Muscle of leg (tissue), 16 donors: ENCODE measurements at places on chromosomes 6 and 20. TPM values are rescaled to one million over a fixed set of nuclear protein-coding genes. Genes with fewer than 3 reads are reported as not detected.

ENPP1 gene
- total RNA-seq: 13.7 TPM

CPNE5 gene
- total RNA-seq: 4.9 TPM

DEFB118 gene
- total RNA-seq: not detected

DNA sequence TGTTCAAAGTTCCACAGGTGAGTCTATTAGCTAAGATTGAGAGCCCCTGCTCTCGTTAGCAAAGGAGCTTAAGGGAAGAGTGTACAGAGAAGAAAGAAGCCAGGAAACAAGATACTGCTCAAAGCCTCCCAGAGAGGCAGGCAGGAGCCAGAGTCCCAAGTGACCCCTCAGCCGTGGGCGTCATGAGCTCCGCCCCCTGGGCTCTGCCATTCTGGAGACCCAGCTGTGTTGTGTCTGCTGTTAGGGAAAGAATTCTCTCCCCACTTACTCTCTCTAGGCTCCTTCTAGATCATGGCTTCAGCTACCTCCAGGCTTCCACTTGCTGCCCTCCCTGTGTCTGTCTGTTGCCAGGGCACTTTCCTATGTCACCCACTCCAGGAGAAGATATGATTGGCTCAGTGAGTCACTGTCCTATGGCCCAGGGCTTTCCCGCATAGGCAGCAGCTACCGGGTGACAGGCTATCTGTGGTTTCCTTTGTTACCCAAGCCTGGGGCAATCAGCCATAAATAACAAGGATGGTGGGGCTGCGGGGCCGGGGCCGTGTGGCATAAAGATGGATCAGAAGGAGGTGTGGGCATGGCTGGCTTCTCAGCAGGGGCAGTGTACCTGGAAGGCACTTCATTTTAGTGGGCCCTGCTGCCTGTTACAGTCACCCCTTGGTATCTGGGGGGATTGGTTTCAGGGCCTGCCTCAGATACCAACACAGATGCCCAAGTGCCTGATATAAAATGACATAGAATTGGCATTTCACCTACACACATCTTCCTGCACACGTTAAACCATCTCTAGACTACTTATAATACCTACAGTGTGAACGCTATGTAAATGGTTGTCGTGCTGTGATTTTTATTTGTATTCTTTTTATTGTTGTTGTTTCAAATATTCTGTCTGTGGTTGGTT lies 118.9 kb downstream of the ARMC2 start:
- H3K27me3 ChIP-seq: no peaks in the 10 kb centered on the region
- no peak overlapping the region for H3K4me3 ChIP-seq
- DNase-seq: peak; percentile 59
- H3K4me1 ChIP-seq: peaks cover 22% of the 10 kb centered on the region
- H3K36me3 ChIP-seq: no peaks in the 10 kb centered on the region

GRCh38 chr6:89353702-89354392 lies 1.3 kb upstream of the UBE2J1 start:
- no peak overlapping the region for H3K4me3 ChIP-seq
- peaks cover 7% of the 10 kb centered on the region for H3K4me1 ChIP-seq
- peak overlapping the region; percentile 94 for H3K27ac ChIP-seq
- H3K27me3 ChIP-seq: no peaks in the 10 kb centered on the region
- DNase-seq: no peak

DNA sequence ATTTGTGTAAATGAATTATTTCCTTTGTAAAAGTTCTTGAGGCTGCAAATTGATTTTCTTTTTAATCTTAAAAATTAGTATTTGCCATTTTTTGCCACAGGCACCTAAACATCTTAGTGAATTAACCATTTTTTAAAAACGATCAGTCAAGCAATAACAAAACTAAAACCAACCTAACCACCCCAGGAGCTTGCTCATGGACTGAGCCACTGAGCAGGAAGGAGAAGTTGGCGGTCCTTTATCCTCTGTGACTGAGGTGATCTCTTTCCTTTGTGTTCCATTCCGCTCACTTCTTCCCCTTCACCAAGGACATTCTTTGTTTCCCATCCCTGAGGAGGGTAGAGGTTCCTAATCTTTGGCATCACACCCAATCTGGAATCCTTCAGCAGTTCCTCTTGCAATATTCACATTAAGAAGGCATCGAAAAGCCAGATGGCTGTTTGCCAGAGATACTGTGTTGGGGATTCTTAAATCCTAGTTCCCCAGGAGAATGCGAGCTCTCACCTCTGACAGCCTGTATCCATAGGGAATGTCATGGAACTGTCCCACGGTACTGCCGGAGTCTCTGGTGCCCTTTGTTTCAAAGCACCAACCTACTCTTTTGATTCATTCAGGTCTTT lies 30.5 kb downstream of the RPRD1B start:
- H3K36me3 ChIP-seq: peaks cover 71% of the 10 kb centered on the region
- no peak overlapping the region for H3K4me3 ChIP-seq
- H3K4me1 ChIP-seq: peaks cover 18% of the 10 kb centered on the region
- no peak overlapping the region for H3K27ac ChIP-seq
- H3K27me3 ChIP-seq: no peaks in the 10 kb centered on the region

DNA sequence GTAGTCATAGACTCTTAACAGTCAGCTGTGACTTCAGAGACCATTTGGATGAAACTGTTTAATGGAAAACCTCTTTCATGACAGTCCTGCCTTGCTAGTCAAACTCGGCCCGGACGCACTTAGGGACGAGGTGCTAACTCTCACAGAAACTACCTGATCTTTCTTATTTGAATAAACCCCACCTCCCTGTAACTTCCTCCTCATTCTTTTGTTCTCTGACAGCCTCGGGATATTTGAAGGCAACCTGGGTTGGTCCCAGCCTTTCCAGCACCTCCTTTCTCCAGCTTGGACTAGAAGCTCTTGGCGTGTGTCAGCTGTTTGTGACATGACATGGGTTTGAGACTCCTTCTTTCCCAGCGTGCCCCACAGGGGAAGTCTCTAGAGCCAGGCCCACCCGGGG lies 175.3 kb upstream of the EXOC2 start:
- no peak overlapping the region for H3K4me3 ChIP-seq
- no peak overlapping the region for H3K27ac ChIP-seq
- no peaks in the 10 kb centered on the region for H3K4me1 ChIP-seq
- H3K36me3 ChIP-seq: no peaks in the 10 kb centered on the region

- H3K36me3 ChIP-seq: no peaks in the 10 kb centered on the region
- no peaks in the 10 kb centered on the region for H3K4me1 ChIP-seq
- no peak for DNase-seq
- no peak overlapping the region for H3K27ac ChIP-seq
- no peak overlapping the region for H3K4me3 ChIP-seq
Measured at GRCh38 chr6:2186516-2186915, 58.9 kb downstream of the GMDS start.

DNA sequence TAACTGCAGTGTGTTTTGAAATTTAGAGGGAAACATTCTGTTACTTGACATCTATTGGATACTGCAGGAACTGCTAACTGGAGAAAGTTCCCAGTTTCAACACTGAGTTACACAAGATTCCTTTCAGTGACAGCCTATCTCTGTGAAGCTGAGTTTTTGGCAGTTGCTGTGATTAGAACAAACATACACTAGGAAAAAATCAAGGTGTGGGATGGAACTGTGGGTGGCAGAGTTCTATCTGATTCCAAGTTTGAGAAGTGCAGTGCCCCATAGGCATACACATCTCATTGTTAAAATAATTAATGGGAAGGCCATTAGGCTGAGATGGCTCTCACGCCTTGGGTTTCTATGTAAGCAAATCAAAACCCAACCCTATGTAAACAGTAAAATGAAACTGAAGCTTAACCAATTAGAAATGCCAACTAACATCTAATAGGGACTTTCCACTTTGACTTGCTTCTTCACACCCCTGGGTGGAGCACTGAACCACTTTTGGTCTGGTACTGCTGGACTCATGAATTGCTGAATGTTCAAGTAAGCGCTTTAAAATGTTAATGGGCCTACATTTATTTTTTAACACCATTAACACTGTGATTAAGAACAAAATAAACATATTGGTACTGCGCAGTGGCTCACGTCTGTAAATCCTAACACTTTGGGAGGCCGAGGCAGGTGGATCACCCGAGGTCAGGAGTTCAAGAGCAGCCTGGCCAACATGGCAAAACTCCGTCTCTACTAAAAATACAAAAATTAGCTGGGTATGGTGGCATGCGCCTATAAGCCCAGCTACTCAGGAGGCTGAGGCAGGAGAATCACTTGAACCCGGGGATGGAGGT lies 55.2 kb upstream of the TBC1D7 start:
- no peak overlapping the region for H3K4me3 ChIP-seq
- H3K4me1 ChIP-seq: no peaks in the 10 kb centered on the region
- no peak overlapping the region for H3K27ac ChIP-seq
- no peak for DNase-seq
- H3K36me3 ChIP-seq: no peaks in the 10 kb centered on the region

GRCh38 chr20:3084283-3084985 lies at the start of gene AVP:
Gene AVP (minus strand): TSS chr20:3084724. CDS start chr20:3084674, 50 bp downstream.
- H3K27me3 ChIP-seq: peaks cover 57% of the 10 kb centered on the region
- DNase-seq: no peak
- no peak within 1 kb of the TSS for H3K27ac ChIP-seq
- H3K4me1 ChIP-seq: peaks cover 8% of the 10 kb centered on the region
- no peak within 1 kb of the TSS for H3K4me3 ChIP-seq

DNA sequence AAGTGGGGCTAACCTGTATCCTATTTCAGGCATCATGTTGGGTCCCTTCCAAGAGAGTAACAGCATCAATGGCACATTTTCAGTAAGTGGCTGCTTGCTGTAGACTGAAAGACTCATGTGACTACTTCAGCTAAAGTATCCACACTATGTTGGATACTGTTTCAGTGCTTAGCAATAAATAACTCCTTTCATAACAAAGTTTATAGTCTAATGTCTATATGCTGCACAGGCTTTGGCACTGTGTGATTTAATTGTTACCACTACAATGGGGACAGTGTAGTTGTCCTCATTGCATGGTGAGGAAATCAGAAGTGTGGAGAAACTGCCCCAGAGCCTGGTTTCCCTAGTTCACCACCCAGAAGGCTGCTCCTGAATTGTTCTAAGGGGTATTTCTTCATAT lies 318.0 kb upstream of the PTCHD4 start:
- H3K27ac ChIP-seq: no peak overlapping the region
- no peaks in the 10 kb centered on the region for H3K36me3 ChIP-seq
- DNase-seq: no peak
- no peaks in the 10 kb centered on the region for H3K4me1 ChIP-seq
- no peak overlapping the region for H3K4me3 ChIP-seq
- H3K27me3 ChIP-seq: no peaks in the 10 kb centered on the region
